ENCODE measurements at places on chromosomes 4 and X.

GRCh38 chr4:88697588-88698329, at the start of gene NAP1L5:
Gene NAP1L5 (minus strand): TSS chr4:88697829. CDS start chr4:88697754, 75 bp downstream.
- DNase-seq: peak; percentile 71

- no peak for DNase-seq
These were observed 4.6 kb upstream of the DCAF4L1 start for GRCh38 chr4:41976775-41977516.

DNA sequence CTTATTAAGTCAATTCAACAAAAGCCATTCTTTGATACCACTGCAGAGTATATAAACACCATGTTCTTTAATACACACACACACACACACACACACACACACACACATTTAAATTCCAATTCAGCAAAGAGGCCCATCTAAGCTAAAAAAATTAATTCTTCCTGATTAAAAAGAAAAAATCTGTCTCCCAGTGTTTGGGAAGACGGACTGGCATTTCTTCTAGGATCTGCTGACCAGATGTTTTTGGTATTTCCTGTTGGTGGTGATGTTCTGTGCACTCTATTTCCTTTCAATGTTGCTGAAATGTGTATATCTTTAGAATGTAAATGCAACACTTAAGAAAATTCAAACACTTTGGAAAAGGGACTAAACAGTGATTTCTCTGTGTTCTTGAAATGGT, 243.8 kb downstream of the THOC2 start:
- no peak for DNase-seq

DNA sequence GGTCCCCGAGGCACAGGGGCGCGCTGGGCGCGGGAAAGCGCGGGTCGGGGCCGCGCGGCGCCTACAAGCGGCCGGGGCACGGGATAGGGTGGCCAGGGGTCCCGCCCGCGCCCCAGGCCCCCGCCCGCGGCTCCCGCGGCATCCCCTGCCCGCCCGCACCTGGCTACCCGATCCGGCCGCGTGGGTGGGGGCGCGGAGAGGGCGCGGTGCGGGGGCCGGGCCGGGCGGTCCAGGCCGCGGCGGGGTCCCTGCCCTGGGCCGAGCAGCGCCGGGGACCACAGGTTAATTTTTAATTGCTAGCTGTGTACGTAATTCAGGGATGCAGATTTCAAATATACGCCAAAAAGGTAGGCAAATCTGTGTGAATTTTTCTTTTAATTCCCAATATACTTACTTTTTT, 44.3 kb upstream of the FAM47C start:
- no peak for DNase-seq

DNA sequence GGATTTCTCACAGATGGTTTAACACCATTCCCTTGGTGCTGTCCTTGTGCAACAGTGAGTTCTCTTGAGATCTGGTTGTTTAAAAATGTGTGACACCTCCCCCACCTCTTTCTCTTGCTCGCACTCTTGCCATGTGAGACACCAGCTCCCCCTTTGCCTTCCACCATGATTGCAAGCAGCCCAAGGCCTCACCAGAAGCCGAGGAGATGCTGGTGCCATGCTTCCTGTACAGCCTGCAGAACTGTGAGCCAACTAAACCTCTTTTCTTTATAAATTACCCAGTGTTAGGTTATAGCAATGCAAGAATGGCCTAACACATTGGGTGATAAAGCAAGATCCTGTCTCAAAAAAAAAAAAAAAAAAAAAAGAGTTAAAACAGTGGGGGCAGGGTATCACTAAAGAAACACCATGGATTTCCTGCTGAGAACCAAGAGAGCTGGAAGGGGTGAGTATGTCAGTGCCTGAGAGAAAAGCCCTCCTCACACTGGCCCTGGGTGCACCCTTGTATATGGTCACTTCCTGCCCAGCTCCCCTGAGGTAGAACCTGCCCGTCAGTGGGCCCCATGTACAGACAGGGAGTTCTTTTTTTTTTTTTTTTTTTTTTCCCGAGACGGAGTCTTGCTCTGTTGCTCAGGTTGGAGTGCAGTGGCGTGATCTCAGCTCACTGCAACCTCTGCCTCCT, 46.4 kb downstream of the APOO start:
- no peak for DNase-seq

GRCh38 chr4:8523766-8524165, 56.4 kb upstream of the GPR78 start:
- no peak for DNase-seq

Data from BE2C (cell line).